ENCODE measurements at places on chromosomes 2 and 18.

GRCh38 chr18:49920731-49921130 is 107.4 kb upstream of the ACAA2 start:
- DNase-seq, result peak; percentile 81

DNA sequence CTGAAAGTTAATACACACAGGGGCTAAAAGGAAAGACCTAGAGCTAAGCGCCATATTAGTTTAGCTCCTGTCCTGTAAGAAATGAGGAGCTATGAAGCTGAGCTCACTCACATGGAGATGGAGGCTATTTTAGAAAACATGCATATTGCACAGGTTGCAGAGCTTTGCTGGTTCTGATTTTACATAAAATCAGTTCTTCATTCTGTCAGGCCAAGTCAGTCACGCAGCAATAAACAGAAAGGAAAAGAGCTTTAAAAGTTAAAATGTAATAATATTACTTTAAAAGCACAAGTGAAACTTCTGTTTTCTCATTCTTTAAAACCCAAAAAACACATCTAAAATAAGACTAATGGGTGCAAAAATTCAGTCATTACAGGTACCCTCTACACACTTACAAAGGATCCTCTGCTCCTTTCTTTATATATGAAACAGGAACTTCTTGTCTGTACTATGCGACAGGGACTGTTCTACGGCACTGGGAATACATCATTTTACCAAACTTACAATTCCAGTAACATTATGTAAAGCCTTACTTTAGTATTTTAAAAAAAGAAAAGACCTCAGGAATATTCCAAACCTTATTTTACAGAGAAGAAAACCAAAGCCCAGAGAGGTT is 113.8 kb downstream of the THADA start:
- no peak for DNase-seq

DNA sequence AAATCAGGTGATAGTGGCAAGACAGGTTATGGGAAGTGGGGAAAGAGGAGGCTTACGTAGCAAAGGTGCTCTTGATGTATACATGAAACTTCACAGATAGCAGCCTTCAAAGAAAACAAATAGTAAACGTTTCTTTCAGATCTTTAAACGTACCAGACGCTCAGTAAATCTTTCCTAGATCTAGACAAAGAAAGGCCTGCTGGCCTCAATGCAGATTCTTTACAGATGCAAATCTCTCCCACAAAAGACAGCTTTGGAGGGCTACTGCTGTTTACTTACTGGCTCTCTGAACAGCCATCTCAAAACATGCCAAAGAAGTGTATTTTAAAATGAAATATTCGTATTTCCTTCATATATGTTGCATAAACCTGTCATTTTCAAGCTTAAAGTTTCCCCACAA is 1279.9 kb upstream of the NRXN1 start:
- DNase-seq, result no peak

GRCh38 chr18:22163416-22164161 is 5.8 kb upstream of the GATA6 start:
- peak; percentile 19 for DNase-seq

- DNase-seq, result no peak
Measured at GRCh38 chr2:169159686-169160085, 90.3 kb downstream of the DHRS9 start.

DNA sequence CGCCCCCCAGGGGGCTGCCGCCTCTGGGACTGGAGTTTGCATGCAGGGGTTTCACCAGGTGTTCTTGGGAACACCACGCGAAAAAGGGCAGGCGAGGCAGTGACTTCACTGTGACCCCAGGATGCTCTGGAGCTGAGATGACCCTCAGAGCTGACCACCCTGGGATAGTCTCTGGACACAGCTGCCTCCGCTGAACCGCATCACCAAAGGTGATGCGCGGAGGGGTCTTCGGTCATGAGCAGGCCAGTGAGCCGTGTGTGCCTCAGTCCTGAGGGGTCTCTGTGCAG is 17.5 kb downstream of the GPR35 start:
- no peak for DNase-seq

DNA sequence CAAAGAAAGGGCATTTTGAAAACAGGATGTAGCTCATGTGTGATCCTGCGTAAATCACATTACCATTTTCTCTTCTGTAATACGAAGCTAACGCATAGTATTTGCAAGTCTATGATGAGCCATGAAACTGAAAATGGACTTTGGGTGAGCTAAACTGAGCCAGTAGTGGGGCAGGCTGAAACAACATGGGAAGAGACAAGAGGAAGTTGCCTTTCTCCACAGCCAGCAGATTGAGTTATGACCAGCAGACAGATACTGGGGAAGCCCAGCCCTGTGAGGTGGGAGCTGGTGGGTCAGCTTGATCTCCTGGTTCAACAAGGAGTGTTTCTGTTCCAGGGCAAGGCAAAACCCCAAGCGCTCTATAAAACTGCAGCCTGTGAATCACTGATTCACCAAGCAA is 11.8 kb downstream of the CYRIA start:
- DNase-seq, result no peak

DNA sequence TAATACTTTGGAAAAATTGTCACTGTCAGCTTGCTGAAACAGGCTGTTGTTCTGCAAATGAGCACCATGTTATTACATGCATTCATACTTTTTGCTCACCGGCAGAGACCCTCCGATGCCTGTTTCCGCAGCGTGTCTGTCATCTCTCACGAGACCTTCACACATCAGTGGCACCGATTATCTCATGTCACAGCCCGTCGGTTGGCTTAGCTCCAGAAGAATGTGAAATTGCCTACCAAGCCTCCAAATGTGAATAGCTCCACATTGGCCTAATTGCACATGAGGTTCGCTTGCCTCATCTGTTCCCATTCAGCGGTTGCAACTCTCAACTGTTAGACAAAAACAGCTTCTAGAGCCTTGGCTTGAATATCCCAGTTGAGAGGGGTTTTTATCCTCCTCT is 233.0 kb downstream of the ACTR3 start:
- DNase-seq, result peak; percentile 91

DNA sequence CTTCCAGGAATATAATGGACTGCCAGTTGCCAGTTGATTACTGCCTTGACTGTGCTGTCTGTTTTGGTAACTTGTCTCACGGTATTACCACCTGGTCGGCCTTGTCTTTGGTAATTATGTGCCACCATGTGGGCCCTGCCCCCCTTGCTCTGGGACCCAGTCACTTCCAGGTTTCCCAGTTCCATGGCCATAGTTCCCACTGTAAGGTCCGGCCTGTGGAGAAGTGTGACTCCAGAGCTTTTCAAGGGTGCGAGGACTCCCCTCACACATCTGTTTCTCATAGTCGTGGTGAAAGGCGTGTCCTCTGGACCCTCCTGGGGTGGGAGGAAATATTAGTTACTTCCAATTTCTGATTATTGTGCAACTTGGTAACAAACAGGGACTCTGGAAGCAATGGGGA is 150.5 kb downstream of the SEPTIN10 start:
- no peak for DNase-seq

DNA sequence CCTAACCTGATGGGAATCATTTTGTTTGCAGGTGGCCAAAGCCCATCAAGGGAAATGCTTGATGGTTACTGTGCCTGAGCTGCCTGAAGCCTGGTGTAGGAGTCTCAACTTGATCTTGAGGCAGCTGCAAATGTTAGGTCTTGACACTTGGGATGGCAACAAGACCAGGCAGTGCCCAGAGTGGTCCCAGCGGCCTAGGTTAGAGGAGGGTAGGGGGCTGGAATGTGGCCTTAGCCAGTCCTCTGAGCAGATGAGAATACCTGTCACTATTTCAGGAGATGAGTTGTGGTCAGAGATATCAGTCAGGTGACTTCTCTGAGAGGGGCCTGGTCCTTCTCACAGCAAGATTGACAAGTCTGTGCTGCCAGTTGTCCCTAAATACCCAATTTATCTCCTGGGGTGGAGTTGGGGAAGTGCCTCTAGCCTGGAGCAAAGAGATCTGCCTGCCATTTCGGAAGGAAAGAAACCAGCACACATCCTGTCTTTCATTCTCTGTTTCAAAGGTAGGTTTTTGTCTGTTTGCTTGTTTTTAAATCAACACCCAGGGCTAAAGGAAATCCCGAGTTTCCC is 13.4 kb downstream of the SPTBN1 start:
- DNase-seq, result no peak

- DNase-seq, result peak; percentile 60
Measured at GRCh38 chr18:35117951-35118411, 76.8 kb downstream of the MAPRE2 start.

DNA sequence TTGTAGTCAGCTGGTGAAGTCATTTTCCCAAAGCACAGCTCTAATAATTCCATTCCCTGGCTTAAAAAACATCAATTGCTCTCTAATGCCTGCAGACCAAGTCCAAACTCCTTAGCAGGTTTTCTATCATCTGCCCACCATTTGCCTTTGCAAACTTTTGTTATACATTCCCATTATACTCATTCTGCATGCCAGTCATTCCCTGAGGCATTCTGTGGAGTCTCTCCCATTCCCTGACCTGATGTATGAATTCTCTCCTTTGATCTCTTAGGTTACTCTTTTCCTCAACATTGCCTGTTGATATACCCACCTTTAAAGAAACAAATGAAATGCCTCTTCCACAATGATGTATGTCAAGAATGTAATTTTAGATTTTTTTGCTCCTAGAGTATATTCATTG is 852.0 kb upstream of the FSHR start:
- no peak for DNase-seq

DNA sequence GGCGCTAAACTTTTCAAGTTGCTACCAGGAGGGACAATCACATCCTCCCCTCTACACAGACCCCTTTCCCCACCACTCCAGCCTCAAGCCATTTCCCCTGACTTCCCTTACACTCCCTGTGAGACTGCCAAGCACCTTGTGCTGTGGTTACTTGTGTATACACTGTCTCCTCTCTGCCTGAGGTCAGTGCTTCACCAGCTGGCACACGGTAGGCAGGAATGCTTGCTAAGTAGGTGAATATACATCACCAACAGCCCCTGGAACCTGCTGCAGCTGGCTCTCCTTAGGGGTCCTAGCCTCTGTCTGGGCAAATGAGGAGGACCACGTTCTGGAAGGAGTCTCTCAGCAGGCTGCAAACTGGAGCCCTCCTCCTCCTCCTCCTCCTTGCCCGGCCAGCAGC is 38.3 kb upstream of the ACAA2 start:
- no peak for DNase-seq

Measured in eye (tissue), 1 donor.